ENCODE measurements at places on chromosomes 6 and 20.

GRCh38 chr6:15673666-15674065 lies 10.8 kb upstream of the DTNBP1 start:
- peak; percentile 35 for DNase-seq

DNA sequence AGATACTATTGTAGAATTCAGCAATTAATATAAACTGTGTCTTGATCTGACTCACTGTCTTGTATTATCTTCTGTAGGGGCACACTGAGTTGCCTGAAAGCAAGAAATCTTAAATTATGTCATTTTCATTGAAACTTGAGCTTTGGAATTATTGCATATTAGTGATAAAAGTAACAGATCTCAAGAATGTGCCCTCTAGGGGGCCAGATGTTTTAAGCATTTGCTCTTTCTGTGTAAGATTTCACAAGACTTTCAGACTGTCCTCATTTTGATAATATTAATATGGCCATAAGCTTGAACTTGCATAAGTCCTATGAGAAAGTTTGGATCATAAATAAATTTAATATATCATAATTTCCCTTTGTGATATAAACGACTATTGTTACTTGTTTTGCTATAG lies 55.5 kb upstream of the MYO6 start:
- no peak for DNase-seq

GRCh38 chr6:75495011-75495410 lies 1.4 kb upstream of the FILIP1 start:
- DNase-seq = no peak

- no peak for DNase-seq
Measured at GRCh38 chr20:37518606-37519507, 2.2 kb upstream of the NNAT start.

DNA sequence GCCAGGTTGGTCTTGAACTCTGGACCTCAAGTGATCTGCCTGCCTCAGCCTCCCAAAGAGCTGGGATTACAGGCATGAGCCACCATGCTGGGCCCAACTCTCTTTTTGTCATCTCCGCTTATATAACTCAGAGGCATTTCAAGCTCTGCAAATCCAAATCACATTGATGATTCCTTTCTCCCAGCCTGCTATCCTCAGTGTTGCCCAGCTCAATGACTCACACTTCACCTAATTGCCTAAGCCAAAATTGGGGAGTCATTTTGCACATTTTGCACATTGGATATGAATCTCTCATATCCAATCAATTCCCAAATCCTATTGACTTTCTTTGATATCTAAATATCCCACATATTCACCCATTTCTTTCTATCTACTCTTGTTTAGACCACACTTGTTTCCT lies 3.9 kb downstream of the UTRN start:
- DNase-seq = no peak

DNA sequence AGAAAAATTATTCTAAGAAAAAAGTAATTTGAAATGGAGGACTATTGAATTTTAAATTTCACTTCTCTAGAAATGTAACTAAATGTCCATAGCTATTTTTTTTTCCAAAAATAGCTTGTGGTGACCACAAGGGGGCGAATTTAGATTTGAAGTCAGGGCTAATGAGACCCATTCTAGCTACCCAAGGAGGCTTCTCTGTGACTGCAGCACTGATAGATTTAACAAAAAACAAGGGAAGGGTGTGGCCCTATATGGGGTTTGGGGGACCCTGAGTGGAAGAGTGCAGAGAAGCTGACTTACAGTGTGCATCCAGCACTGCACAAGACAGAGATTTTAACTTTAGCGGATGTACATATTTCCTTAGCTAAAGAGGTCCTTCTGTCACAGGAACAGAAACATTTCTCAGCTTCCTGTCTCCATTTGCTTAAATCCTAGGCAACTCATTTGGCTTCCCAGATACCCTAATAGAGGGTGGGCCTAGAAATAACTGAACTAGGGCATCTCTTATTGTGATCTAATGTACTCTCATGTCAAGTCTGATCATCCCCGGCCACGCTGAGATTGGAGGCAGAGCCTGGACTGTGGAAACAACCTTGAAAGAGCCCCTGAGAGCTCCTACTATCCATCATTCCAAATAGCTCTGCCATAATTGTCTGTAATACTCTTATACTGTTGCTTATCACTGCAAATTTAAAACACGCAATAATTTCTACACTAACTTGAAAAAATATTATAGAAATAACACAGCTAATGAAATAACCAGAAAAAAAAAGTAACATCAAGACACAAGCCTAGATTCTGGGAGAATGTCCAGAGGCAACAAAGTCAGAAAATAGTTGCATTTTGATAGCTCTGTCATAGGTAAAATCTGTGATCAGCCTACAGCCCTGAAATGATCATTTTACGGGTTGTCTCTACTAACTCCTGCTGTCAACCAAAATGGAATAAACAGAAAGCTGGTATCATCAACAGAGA lies 93.6 kb downstream of the SNAP91 start:
- DNase-seq = peak; percentile 45

DNA sequence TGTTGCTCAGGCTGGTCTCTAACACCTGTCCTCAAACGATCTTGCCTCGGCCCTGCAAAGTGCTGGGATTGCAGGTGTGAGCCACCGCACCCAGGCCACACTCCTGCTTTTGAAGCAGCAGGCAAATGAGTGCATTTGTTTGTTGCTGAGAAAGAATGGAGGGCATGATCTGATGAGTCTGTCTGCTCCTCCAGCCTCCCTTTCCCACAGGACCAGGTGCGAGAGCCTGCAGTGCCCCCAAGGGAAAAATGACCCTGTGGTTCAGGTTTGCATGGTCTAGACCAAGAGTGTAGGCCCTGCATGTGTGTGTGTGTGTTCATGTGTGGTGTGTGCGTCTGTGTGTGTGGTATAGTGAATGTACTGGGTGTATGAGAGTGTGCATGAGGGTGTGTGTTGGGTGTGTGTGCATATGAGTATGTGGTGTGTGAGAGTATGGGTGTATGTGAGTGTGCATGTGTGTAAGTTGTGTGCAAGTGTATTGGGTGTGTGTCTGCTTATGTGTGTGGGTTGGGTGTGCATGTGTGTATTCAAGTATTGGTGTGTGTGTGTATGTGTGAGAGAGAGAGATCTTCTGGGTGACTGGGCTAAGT lies 22.8 kb upstream of the FOXC1 start:
- no peak for DNase-seq

DNA sequence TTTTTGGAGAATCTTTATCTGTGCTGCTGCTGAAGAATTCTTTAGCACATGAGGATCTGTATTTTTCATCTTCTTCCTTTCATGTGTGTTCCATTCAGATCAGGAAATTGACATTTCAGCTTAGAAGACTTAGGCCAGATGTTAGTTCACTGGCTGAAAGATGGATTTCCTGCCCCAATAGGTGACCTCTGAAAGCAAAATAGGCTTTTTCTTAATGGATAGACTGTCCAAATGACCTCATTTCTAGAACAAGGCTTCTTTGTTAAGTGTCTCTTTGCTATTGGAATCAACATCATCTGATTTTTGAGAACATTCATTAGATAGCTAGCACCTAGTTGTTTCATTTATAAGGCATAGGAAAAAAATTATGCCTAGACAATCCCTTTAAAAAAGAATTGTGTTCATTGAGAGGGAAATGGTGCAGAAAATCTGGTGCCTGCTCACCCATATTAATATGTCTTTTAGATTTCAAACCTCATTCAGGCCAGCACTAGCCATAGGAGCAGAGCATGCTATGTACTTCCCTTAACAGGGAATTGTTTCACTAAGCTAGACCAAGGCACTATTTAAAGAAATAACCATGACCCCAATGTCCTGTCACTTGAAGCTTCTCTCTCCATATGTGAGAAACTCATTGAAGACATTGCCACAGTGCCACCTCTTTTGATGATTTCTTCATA lies 13.6 kb upstream of the SASH1 start:
- no peak for DNase-seq

- DNase-seq = no peak
Measured at GRCh38 chr6:39786649-39787048, 5.5 kb upstream of the DAAM2 start.

DNA sequence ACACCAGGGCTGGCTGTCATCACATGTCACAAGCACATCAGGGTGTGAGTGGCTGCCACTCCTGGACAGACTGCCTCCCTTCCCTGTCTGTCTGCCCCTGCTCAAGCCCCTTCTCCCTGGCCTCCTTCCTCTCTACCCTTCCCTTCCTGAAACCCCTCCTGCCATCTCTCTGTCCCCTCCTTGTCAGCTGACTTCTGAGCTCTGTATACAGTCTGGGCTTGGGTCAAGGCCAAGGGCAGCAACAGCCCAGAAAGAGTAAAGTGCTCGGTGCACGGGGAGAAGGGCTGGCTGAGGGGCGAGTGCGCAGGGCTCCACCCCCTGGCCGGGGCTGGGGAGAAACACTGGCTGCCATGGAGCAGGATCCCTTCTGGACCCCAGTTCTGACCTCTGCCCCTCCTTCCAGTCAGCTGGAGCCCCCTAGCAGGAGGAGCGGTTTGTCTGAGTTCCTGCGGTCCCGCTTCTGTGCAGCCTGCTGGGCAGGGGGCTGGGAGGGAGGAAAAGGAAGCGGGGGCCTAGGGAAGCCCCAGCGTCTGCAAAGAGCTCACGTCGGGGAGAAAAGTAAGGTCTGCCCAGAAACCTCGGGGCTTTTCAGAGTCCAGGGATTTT lies 2.0 kb downstream of the LKAAEAR1 start:
- no peak for DNase-seq

GRCh38 chr6:96794980-96795379 lies 42.3 kb downstream of the GPR63 start:
- no peak for DNase-seq

- DNase-seq = no peak
Measured at GRCh38 chr6:122726649-122727048, 52.9 kb upstream of the FABP7 start.

DNA sequence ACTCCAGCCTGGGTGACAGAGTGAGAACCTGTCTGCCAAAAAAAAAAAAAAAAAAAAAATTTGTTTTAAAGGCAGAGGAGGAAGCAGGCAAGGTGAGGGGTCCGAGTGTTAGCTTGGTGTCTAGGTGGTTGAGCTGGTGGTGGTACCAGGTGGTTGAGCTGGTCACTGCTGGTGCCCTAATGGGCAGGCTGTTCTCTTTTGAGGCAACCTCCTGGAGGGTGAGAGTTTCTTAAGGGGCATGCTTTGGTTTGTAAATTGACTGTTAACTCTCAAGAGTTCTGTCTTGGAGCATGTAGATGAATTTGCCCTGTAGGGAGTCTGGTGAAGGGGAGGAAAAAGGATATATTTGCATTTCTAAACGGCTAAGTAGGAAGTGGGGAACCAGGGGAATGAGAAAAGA lies 52.7 kb downstream of the BANF2 start:
- DNase-seq = no peak

DNA sequence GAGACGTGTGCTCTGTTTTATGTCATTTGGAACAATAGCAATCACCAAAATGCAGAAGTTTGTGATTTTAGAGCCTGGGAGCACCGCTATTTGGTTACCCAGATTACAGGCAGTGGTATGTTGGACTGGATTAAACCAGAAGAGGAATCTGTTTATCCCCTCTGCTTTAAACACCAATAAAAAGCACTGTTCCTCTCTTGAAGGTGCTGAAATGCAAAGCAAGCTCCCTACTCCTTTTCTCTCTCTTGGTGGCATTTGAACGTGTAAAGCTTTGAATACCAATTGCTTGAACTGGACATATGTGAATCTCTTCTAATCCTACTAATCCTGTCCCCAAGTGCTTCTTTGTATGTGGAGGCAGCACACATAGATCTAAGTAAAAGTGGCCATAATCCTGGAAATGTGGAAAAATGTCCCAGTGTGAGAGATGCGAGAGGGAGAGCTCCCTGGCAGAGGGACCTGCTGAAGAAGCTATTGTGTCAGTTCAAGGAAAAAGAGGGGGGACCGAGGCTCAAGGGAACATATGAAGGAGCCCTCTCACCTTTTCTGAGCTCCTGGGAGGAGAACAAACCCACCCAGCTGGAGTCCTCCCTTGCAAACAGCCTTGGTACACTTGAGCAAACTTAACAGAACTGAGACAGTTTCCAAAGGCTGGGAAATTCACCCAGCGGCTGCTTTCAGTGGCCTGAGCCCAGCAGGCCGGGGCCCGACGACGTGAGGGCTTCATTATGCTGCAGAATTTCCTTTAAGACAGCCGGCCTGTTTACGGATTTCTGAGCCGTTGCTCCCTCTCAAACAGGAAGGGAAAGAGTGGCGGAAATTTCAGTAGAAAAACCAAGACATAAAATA lies 18.8 kb upstream of the OLIG3 start:
- no peak for DNase-seq

DNA sequence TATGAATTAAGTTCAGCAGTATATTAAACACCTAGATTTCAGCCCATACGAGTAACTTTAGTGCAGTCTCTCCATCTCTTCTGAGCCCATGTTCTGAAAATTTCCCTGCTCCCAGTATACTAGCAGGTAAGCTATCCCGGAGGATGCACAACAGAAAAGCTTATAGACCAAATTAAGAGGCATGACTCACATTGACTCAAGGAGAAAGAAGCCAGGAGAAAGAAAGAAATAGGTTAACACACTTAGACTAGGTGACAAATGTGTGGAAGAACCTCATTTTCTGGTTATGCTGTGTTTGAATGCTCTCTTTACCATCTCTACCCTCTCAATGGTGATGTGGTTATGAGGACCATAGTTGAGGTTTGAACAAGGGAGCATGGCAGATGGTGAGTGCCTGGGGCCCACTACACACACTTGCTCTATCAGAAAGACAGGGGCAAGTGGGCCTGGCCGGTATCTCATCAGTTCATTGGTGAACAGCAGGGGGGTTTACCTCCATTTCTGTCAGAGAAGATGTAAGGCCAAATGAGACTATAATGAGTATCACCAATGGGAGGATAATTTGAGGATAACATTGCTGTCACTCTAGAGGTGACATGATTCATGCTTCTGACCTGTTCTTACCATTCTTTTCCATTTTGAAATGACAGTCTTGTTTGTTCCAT lies 902.3 kb upstream of the FLRT3 start:
- no peak for DNase-seq

GRCh38 chr20:33318096-33318429 lies 35.0 kb downstream of the BPIFB1 start:
- no peak for DNase-seq

- no peak for DNase-seq
Measured at GRCh38 chr6:17527076-17527475, 73.0 kb upstream of the FAM8A1 start.

DNA sequence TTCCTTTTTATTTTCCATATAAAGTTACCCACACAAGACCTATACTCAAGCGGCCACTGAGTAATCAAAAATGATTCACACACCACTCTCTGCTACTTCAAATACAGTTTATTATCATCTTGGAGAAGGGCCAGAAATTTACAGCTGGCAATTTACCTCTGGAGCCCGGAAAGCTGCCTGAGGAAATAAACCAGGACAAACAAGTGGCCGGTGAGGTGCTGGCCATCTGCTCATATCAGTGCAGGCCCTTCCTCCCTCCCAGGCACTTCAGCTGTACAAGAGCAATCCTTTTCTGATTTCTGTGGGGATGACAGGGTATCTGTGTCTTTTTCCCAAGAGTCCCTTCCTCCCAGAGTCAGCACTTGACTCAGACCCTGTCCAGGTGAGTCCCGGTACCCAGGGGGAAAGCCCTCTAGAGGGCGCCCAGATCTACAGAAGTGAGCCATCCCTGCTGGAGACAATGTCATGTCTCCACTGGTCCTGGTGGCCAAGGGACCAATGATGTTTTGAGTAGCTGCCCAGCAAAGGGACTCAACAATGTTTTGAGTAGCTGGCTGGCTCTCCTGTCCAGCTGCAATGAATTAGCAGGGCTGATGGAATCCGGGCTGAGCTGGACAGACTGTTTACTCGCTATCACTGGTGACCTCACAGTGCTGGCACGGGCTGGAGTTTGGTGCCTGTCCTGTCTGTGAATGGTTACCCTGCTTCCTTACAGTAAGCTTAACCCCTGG lies 23.6 kb downstream of the LRP11 start:
- DNase-seq = no peak

- no peak for DNase-seq
Measured at GRCh38 chr6:34717466-34717865, 20.9 kb upstream of the ILRUN start.

Measured in NCI-H1694 treated with DMSO at 0.1 percent for 48 hours (cell line).